IPS DF 19.7 (cell line): ENCODE measurements at places on chromosomes 6 and 20.

- no peak for DNase-seq
Measured at GRCh38 chr20:7505835-7506221, 434.4 kb downstream of the HAO1 start.

DNA sequence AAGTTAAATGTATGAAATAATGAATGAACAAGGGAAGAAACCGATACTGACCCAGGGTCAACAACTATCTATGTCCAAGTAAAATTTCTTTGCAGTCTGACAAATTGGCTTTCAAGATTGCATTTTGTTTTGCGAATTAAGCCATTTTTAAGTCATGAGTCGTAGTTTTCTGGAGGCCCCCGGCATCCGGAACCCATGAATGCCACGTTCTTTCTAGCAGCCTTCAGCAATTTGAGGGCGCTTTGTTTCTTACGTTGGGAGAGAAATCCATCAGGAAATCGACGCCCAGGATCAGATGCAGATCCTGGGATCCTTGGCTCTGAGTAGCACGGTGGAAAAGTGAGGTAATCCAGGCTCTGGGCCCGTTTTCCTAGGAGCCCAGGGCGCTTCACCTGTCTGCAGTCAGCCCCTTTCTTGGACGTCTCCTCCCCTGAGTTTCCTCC lies 309 bp upstream of the ABRACL start:
- no peak for DNase-seq

DNA sequence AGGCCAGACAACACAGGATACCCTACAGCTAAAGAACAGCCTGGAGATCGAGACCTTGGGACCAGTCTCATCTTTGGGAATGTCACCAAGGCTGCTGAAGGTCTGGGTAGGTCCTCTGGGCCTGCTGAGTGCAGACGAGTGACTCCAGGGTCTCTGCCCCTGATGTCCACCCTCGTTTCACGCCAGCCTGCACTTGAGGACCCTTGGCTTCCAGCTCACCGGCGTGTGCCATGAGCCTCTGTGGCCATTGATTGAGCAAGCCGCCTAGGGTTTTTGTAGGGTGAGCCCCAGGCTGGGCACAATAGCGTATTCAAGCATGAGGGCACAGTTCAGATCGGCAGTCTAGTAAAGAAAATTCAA lies 4.3 kb downstream of the BPHL start:
- no peak for DNase-seq

DNA sequence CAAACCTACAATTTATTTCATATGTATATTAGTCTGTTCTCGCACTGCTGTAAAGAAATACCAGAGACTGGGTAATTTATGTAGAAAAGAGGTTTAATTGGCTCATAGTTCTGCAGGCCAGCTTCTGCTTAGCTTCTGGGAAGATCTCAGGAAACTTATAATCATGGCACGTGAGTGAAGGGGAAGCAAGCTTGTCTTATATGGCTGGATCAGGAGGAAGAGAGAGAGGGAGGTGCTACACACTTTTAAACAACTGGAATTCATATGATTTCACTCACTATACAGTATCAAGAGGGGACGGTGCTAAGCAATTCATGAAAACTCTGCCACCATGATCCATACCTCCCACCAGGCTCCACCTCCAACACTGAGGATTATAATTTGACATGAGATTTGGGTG lies 29.9 kb downstream of the PHACTR2 start:
- no peak for DNase-seq

GRCh38 chr6:10313799-10314162 lies 101.1 kb downstream of the TFAP2A start:
- DNase-seq = no peak

DNA sequence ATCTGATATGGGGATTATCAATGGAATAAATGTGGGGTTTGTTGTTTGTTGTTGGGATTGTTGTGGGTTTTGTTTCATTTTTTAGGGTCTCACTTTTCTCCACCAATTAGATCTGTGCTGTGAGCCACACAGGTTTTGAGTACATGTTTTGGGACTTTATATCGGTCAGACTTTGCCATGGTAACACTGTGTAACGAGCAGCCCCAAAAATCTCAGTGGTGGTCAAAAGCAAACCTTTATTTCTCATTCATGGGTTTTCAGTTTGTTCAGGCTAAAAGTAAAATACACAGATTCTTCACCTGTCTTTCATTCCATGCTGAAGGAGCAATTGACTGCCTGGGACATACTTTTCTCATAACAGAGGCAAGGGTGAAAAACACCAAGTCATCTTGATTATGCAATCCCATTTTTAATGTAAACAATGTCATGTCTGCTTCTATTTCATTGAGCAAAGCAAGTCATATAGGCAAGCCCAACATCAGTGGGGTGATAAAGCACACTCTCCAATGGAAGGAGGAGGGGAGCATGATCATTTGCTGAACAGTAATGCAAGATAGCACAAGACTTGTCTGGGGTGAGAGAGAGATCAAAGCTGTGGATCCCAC lies 101.1 kb upstream of the PLCB4 start:
- no peak for DNase-seq

DNA sequence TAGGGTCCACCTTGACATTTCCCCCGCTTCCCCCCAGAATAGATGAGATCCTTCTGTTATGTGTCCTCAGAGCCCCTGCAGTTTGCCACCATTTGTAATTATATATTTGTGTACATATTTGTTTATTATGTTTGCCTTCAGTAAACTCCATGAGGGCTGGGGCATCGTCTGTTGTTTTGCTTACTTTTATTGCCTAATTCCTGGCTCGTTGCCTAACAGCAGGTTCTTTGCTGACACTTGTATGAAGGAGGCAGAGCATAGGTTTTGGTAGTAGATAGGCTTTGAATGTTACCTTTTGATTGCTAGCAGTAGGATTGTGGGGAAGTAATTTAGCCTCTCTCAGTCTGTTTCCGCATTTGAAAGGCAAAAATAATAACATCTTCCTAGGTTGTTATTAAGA lies 9.9 kb downstream of the MAP3K4 start:
- DNase-seq = no peak

GRCh38 chr20:49579874-49580812 lies 12.2 kb upstream of the PTGIS start:
- DNase-seq = no peak

DNA sequence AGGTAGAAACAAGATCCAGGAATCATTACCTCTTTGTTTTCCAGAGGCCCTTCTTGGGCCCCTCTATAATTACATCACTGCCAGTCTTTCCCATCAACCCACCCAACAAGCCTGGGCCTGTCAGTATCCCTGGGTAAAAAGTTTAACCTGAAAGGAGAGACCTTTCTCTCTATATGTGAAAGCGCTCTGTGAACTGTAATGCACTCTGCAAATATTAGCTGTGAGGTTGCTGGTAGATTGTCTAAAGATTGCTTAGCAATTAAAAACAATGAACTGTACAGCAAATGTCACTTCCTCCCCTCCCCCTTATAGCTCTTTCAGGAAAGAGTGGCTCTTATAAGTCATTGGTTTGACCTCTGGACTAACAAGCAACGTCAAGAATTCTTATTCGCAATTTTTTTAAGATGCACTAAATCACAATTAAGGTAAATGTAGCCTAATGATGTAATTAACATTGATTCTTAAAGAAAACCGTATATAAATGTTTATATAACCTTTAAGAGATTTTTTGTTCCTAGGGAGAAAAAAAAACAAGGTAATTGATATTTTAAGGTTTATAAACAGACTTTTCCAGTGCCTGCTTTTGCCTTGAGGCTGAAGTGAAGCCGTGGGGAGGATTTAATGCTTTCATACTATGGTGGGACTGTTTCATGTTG lies 18.4 kb downstream of the ECT2L start:
- DNase-seq = no peak

DNA sequence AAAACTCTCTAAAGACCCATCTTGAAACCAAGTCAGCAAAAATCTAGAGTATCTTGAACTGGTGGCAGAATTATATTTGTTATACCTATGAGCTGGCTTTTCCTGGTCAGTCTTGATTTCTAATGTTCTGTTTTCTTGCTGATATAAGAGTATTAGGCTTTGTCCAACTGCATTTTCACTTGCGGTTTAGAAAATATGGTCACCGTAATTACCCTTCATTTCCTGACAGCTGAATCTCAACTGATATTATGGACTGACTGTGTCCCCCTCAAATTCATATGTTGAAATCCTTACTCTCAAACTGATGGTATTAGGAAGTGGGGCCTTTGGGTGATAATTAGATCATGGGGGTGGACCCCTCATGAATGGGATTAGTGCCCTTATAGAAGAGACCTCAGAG lies 72.1 kb downstream of the TXLNB start:
- no peak for DNase-seq

DNA sequence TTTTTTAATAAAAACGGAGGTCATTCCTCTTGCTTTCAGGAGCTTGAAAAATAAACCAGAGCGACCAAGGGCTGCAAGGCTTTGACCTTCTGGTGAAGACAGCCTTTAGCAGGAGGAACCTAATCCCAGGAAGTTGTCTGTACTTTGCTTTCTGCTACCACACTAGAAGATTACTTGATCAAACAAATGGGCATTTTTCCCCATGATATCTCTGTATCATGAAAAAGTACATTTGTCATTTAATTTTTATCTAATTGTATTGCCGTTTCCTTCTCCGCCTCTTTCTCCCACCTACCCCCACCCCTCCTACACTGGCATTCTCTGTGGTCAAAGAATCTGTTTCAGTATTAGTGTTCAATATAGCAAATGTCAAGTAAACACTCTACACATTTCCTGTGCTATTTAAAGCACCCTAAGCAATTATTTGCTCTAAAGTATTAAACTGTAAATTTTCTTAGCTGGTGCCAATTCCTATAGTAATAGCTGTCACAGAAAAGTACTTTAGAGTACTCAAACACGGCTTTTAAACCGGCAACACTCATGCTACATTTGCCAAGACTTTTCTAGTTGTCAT lies 29.7 kb downstream of the ATXN1 start:
- DNase-seq = no peak

- no peak for DNase-seq
Measured at GRCh38 chr6:135944120-135944519, 92.6 kb downstream of the PDE7B start.

GRCh38 chr20:11920083-11920482 lies 2.4 kb downstream of the BTBD3 start:
- no peak for DNase-seq

GRCh38 chr20:44035924-44036323 lies 121.3 kb downstream of the TOX2 start:
- DNase-seq = no peak

GRCh38 chr6:47836639-47837038 lies 54.8 kb downstream of the OPN5 start:
- DNase-seq = no peak

GRCh38 chr20:50655311-50655880 lies 35.9 kb downstream of the RIPOR3 start:
- DNase-seq = no peak

GRCh38 chr6:100339574-100340255 lies 125.0 kb downstream of the SIM1 start:
- DNase-seq = no peak

DNA sequence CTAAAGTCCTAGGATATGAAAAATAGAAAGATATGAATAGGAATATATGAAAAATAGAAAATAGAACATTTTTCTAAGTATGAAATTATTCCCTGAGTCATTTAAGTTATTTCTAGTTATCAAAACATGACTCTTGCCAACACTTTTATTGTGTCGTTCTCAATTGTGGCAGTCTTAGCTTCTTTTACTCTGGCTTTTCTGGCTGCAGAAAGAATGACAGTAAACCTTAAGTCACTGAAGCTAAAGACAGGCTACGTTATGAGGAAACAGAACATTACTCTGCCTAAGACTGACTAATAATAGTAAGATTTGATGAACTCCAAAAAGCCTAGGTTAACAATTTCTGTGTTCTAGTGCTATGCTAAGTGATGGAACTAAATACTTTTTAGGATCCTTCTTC lies 74.6 kb downstream of the AIG1 start:
- DNase-seq = no peak

- no peak for DNase-seq
Measured at GRCh38 chr6:98946266-98946878, 1.4 kb downstream of the FBXL4 start.

- DNase-seq = no peak
Measured at GRCh38 chr6:53032849-53033248, 32.4 kb upstream of the FBXO9 start.

- DNase-seq = peak; percentile 12
Measured at GRCh38 chr6:93468291-93468690, 48.9 kb upstream of the EPHA7 start.

- DNase-seq = no peak
Measured at GRCh38 chr6:154605178-154605881, 94.8 kb upstream of the CNKSR3 start.

DNA sequence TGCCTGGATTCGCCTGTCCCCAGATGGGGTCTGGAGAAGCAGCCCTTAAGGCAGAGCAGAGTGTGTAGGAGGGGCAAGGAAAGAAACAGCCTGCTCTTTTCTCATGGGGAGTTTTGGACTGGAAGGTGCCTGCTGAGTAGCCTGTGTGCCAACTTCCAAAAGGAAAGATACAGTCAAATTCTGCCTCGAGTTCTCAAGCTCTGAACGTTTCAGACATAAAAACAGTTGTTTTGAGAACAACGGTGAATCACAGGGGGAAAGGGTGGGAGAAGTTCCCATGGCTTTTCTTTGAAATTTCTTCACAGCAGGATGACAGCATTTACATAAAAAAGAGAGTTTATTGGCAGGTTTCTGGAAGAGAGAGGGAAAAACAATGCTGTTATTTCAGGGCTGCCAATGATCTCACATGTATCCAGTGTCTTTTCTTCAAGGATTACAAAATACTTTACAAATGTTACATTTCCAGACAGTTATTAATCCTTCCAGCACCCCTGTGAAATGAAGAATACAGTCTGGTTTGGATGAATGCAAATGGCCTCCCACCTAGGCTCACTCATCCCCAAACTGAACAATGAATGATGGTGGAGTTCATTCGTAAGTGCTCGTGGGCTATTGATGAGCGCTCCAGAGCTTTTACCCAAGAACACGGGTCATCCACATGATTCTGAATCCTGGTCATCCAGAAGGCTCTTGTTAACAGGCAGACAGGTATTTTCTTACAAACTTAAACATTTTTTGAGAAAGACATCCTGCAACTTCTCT lies 33.8 kb upstream of the ECI2 start:
- DNase-seq = no peak

DNA sequence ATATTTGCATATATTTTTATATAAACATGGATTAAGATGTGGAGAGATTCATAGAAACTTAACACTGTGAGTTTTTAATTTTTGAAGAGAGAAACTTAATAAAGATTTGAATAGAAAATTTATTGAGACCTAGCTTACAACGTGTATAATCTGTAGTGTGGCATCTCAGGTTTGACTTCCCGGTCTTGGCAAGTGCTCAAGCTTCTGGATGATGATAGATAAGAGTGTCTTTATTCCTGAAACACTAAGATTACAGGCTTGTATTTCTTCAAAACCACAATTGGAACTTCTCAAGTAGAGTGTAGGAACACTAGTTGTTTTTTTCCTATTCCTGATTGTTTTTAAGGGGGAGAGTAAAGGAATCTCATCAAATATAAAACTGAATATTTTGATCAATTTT lies 64.6 kb upstream of the NOTCH4 start:
- DNase-seq = no peak

DNA sequence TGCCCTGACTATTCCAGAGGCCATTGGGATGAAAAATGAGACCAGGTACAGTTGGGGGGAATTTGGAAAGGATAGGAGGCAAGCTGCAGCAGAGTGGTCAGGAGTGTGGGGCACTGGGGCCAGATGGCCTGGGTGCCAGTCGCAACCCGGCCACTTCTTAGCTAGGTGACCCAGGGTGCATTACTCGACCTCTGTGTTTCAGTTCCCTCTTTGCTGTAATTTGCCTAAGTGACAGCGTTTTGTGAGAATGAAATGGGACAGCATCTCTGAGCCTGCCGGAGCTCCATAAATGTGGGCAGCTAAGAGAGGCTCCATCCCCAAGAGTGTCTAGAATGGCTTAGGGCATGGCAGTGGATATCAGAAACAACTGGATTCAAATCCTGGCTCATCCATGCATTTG lies 13.9 kb downstream of the LRFN2 start:
- no peak for DNase-seq

GRCh38 chr20:11120431-11120830 lies 446.6 kb upstream of the JAG1 start:
- no peak for DNase-seq
